CD4-positive, alpha-beta T cell treated with Interleukin-2 at 100 ng/mL for 4 hours (primary cell): ENCODE measurements at places on chromosomes 3 and 15.

- DNase-seq, result no peak
Measured at GRCh38 chr3:61574854-61575253, 13.5 kb downstream of the PTPRG start.

GRCh38 chr3:56702490-56703315 lies 19.6 kb upstream of the TASOR start:
- peak; percentile 82 for DNase-seq

GRCh38 chr3:85161544-85161943 lies 202.8 kb downstream of the CADM2 start:
- DNase-seq, result no peak

DNA sequence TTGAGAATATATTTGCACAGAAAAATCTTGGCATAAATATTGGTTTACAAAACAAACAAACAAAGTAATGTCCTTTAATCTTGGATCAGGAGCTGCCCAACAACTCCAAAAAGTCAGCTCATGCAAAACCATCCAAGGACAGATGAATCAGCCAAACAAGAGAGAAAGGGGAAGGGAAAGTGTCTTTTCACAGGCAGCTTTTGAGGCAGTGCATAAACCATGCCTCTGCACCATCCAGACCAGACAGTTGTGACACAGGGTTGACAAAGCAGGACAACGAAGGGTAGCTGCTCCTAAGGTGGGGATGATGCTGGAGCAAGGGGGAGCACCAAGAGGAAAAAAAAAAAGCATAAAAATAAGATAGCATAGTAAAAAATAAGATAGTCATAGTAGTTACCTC lies 8.7 kb downstream of the CD86 start:
- DNase-seq, result no peak

- no peak for DNase-seq
Measured at GRCh38 chr15:29645841-29646240, 176.4 kb downstream of the TJP1 start.

DNA sequence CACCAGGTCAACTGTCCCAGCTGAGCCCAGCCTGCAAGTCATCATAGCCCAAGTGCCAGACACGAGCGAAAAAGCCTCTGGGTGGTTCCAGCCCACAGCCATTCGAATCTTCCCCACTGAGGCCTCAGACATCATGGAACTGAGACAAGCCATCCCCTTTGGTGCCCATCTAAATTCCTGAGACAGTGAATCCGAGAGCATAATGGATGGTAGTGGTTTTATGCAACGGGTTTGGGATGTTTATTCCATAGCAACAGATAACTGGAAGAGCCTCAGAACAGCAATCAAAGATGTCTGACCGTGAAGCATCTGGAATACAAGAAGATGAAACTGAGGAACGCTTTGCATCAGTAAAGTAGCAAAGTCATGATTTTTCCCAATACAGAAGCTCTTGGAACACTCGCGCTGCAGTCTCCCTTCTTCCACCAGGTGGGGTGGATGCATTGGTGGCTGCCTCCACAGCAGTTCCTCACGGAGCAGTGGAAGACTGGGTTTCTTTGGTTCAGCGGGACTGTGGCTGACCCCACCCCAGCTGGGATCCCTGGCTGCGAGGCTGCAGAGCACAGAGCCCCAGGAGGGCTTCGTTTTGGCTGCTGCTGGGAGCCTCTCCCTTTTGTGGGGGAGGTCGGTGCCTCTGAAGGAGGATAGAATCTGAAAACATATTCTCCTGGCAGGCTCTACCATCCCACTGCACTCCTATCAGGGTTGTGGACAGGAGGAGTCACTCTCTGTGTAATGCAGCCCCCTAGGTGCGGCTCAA lies 26.4 kb upstream of the PDE8A start:
- peak; percentile 33 for DNase-seq

GRCh38 chr15:75733761-75734651 lies 21.4 kb upstream of the CSPG4 start:
- DNase-seq, result no peak

- DNase-seq, result no peak
Measured at GRCh38 chr3:19396726-19397125, 248.4 kb downstream of the KCNH8 start.
